ENCODE measurements at places on chromosomes 11 and 22.

DNA sequence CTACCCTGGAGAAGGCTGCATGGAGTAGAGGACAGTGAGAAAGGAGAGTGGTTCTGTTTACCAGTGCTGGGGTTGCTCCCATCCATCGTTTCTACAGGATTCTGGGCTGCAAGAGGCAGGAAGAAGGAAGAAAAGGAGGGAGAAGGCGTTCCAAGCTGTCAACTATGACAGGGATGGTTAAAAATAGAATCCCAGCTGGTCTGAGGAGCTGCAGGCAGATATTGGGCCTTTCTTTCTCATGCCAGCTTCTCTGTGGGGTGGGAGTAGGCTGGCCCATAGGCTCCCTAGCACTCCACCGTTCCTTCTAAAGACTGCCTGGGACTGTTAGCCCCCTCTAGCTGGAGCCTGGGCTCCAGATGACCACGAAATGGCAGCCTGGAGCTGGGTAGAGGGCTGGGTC, 13.6 kb downstream of the CCKBR start:
- no peak for DNase-seq

GRCh38 chr11:114612686-114613085, 17.1 kb upstream of the NXPE4 start:
- DNase-seq = no peak

DNA sequence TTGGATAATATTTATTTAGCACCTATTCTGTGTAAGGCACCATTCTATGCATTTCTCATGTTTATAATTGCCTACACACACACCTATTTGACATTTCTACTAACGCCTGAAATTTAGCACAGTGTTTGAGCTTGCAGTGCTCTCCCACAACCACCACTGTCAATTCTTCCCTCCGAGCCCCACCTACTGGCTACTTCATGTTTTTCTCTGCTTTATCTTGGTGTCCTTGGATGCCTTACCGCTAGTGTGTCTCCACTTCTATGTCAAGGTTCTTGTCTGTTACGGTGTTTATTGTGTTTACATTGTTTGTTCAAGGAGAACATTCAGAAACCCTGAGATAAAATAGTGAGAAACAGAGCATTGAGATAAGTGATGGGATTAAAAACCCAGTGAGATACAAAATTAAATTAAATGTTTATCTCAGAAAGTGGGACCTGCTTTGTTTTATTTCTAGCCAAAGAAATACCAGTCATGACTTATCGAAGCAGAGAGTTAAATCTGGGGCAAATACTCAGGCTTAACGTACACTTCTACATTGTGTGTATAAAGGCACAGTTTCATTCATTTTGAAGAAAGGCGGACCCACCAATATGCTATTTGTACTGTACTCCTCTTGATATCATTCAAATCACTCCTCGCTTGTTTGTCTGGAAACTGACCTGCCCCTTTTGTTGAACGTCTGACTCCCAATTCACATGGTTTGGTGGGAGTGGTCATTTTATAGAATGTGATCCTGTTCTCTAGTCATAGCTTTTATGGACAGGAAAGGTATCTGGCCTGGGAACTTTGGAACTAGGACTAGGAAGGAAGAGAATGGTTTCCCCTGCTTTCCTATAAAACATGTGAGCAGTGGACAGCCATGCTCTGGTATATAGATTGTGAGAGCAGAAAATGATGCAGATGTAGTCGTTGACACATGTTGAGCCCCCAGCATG, 39.2 kb upstream of the SLC36A4 start:
- no peak for DNase-seq

DNA sequence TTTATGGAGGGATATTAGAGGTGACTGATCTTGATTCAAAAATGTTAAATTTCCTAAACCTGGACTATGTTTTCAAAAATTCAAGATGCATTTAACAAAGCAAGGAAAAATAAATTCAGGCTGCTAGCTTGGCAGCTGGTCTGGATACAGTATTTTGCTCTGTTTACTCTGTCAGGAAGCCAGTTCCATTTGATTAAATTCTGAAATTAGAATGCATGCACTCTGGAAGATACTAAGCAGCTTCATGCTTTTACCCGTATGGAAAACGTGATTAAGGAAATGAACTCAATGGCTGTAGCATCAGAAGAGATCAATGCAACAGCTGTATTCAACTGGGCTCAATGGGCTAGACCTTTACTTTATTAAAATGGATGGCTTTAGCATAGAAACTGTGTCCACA, 14.2 kb downstream of the C11orf71 start:
- DNase-seq = no peak

GRCh38 chr11:70601861-70602538, 203.7 kb downstream of the CTTN start:
- no peak for DNase-seq

DNA sequence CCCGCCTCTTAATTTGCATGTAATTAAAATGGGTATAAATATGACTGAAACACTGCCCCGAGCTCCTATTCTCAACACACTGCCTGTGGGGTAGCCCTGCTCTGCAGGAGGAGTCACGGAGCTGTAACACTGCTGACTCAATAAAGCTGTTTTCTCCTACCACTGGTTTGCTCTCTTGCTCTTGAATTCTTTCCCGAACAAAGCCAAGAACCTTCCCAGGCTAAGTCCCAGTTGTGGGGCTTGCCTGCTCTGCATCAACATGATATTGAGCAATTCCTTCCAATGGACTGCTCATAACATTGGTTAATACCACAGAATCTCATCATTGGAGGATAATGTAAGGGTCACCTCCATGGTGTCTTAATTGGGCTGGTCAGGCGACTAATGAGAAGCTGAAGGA, 114.4 kb downstream of the FBXO7 start:
- no peak for DNase-seq

DNA sequence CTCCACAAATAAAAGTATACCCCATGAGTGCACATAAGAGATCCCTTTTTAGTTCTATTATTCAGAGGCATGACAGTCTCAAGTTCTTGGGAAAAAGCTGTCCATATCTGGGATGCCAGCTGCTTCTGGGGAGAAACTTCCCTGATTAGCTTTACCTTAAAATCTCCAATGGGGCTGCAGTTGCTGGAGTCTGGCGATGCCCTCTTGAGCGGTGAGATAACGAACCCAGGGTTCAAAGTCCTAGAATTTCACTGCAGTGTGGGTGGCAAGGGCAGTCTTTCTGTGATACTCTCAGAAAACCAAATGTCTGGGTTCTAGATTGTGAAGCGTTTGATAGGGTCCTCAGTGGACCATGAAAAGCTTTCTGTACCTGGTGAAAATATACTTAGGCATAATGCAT, 7.4 kb upstream of the PRR33 start:
- DNase-seq = no peak

DNA sequence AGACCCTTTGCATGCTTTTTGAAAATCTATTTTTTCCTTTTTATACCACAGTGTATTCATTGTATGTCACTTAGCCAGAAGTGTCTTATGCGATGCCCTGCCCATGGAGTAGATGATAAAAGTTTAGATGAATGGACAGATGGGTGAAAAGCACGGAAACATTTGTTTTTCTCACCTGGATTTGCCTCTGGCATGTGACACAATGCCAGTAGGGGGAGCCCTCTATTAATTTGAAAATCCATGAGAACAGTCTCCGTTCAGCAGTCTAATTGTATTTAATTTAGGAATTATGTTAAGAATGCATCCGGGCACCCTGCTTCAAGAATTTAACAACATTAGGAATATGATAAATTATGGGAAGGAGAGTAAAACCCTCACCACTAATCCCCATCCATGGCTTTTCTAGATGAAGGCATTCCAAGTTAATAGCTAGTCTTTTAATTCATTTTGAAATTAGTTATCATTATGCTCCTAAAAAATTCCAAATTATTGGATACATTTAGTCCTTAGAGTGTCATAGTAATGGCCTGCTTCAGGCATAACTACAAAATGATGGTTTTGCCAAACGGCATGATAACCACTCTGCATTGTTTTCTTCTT, 55.3 kb upstream of the ALKBH3 start:
- DNase-seq = no peak

- no peak for DNase-seq
Observed at GRCh38 chr22:33564683-33565082, 355.6 kb downstream of the LARGE1 start.

DNA sequence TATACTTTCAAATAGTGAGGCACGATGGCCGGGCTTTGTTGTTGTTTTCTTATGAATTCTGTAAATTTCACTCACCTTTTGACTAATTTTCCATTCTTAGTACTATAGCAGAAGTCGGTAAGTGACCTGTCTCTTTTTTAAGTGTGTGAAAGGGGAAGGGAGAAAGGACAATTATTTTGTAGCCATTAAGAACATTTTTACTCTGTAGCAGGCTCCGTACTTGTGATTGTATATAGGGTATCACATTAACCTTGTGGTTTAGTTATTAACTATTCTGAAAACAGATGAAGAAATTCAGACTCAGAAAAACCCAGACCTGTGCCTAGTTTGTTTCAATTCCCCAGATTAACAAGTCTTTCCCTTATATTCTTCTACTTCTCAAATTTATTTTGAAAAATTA, 78.7 kb downstream of the CASP12 start:
- no peak for DNase-seq

DNA sequence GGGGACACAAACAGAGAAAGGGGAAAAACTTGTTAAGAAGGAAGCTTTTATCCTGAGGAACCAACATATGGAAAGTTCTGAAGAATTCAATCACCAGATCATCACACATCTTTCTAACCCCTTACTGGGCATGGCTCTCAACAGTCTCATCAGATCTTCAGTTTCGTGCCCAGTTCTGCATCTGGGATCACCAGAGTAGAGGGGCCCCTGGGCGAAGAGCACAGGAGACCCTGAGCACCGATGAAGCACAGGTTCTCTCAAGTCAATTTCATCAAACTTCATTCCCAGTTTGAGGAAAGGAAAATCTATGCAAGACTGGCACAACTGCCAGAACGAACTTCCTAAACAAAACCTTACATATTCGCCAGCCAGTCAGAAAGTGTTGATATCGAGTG, 8.5 kb upstream of the PYGM start:
- DNase-seq = no peak

DNA sequence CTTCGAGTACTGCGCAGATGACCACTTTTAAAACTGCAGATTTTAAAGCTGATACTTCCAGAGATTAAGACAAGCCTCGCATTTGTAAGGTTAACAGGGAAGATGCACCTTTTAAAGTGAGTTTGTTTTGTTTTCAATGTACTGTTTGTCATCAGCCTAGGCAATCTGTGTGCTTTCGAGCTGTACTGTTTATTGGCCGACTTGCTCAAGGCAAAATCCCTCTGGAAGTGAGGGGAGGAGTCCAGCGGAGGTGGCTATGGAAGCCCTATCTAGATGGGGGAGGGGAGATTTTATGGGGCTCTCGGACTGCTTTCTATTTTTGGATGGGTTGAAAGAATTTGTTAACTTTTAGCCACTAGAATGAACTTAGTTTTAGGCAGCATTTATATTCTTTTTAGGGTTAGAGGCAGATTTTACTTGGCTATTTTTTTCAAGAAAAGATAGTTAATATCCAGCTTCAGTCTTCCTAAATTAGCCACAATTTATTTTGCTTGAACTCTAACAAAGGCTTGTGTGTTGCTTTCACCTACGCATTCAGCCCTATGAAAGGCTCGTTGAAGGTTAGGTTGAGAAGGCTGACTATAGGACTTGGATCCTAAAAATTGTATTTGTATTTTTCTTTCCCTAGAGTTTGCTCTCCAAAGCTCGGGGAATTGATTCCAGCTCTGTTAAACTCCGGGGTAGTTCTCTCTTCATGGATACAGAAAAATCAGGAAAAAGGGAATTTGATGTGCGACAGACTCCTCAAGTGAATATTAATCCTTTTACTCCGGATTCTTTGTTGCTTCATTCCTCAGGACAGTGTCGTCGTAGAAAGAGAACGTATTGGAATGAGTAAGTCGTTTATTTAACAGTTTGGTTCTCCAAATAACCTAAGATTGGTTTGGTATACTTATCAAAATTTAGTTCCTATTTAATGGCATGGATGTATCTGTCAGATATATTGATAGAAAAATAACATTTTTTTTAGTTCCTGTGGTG, 2.1 kb downstream of the WEE1 start:
- DNase-seq = no peak

DNA sequence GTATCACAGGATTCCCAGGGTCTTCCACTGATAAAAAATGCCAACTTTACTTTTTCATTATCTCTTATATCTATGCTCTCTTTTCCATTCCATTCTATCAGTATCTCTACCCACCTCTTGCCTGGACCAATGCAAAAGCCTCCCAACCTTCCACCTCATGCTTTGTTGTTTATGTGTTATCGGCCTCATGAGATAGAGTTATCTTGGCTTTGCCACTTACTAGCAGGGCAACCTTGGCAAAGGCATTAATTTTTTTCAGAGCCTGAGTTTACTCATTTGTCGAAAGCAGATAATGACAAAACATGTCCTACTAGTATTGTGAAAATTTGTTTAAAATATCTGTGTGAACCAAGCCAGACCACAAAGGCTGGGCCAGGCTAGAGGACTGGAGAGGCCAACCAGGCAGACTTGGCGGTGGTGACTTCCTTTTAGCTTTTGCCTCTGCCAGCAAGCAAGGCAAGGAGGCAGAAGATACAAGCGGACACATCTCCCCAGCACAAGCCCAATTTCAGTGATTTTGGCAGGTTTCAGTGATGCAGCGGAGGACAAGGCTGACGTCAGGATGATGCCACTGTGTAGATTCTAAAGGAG, 106.9 kb downstream of the ADAMTS15 start:
- no peak for DNase-seq

GRCh38 chr11:59812220-59812619, 1.6 kb upstream of the MRPL16 start:
- no peak for DNase-seq

GRCh38 chr11:100810146-100810545, 123.1 kb downstream of the ARHGAP42 start:
- DNase-seq = no peak

DNA sequence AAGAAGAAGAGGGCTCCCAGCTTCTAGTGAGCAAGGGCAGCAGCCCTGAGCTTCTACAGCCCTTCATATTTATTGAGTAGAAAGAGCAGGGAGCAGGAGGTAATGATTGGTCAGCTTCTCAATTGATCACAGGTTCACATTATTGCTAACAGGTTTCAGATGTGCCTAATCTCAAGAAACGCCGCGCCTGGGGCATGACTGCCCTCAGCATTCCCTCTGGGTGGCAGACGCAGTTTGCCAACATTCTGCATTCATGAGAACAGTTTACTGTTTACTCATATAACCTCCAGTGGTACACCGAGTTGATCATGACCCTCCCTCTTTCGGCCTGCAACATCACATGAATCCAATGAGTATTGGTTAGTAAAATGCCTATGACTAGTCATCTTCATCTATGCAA, 4.7 kb upstream of the ZNF74 start:
- DNase-seq = no peak

DNA sequence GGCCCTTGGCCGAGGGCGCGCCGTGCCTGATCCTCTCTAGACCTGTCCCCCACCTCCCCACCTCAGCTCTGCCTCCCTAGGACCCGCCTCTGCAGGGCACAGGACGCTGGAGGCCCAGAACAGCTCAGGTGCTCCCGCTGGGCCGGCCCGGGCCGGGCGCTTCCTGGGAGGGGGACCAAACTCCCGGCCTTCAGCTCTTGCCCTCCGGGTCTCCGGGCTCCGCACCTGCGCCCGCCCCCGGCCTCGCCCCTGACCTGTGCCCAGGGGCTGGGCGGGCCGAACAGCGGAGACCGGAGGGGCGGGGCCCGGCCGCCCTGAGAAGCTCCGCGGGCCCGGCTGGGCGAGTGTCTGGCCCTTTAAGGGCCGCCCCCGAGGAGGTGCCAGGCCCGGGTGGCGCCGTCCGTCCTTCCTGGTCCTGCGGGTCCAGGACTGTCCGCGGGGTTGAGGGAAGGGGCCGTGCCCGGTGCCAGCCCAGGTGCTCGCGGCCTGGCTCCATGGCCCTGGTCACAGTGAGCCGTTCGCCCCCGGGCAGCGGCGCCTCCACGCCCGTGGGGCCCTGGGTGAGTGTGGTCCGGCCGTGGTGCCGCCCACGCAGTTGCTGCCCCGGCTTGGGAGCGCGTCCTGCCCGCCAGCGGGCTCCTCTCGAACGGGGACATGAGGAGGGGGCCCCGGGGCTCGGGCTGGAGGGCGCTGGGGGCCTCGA, at the start of gene SSH3:
Gene SSH3 (plus strand): TSS at position 399 of the 703 bp plus-strand sequence. CDS start 96 bp downstream, at position 495.
- no peak for DNase-seq

All from activated naive CD4-positive, alpha-beta T cell (primary cell).